Neural progenitor cell (in vitro differentiated cells): ENCODE measurements at places on chromosomes 1 and 21.
A peak's percentile ranks its signal among the peaks of the same experiment; 100 is the strongest.

DNA sequence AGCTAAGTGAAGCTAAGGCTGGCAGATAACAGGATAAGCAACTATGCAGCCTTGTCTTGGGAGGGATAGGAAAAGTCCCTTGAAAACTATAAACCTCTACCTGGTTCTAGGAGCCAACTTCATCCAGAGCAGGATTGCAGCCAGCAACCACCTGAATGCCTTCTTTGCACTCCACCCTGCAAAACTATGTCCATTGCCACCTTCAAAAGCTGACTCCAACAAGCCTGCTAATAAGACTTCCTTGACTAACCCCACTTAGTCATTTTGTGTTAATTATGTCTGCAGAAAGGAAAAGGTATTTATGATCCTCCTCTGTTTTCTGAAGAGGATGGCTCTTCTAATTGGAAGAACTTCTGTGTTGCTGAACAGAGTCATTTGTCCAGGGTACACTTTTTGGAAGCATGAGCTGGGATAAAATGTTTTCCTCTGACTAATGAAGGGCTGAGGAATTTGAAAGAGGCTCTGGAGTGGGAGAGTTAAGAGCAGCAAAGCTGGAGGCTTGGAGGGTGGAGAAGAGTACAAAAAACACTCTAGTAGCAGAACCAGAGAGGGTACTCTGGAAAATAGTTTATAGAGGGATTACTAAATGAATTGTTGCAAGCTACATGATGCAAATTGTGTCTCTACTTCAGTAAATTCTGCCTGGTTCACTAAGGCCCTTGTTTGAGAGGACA lies 9.6 kb upstream of the RIMKLA start:
- DNase-seq, result no peak

- peak; percentile 77 for DNase-seq
Observed at GRCh38 chr1:23810818-23811540, 10.4 kb upstream of the GALE start.

- no peak for DNase-seq
Observed at GRCh38 chr1:178627037-178627436, 98.0 kb upstream of the RALGPS2 start.

DNA sequence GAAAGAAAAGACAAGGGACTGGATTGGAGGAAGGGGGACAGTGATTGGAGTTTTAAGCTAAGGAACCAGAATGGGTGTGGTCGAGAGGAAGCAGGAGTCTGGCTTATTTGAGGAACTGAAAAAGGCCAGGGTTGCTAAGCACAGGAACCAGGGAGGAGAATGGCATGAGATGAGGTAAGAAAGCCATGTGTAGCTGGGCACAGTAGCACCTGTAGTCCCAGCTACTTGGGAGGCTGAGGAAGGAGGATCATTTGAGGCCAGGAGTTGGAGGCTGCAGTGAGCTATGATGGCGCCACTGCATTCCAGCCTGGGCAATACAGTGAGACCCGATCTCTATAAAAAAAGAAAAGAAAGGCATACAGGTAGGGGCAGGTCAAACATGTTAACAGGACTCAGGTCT lies 8.1 kb upstream of the KHDRBS1 start:
- no peak for DNase-seq

DNA sequence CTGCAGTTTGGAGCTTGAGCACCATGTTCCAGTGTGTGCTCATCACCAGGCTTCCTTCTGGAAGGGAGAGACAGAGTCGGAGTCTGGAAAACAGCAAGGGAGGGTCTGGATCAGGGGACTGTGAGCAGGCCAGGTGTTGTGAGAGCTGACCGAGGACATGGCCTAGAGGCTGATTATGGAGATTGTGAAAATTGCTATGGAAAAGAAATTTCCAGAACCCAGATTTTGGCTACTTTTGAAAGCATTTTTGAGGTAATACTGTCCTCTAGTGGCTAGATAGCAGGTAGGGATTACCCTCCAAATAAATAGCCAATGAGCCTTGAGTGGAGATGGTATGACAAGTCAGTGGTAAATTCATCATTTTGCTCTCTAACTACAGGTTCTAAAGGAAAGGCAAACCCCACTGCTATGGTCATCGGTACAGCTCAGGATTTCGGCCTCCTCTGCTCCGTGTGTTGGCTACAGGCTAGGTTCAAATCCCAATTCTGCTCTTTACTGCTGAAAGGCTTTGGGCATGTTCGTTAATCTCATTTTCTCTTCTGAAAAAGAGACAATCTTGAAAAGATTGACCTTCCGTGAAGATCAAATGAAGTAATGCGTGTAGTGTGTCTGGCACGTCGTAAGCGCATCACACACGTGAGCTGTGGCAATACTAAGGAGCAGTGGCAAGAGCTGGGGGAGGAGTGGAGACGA lies 1.0 kb upstream of the HAO2 start:
- peak; percentile 50 for DNase-seq

DNA sequence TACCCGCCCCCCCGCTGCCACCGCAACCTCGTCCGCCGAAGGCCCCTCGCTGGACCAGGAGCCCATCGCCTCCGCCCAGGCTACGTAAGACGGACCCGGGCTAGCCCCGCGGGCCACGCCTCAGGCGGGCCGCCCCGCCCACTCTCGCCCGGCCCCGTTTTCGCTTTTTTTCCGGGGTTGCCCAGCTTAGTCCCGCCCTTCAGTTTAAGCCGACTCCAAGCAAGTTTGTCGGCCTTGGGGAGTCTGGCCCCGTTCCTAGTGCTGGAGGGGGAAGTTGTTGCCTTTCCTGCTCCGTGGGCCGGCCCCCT lies 3.0 kb downstream of the RUSC1 start:
- peak; percentile 94 for DNase-seq

GRCh38 chr1:240254006-240254405 lies 162.3 kb downstream of the FMN2 start:
- DNase-seq, result no peak

DNA sequence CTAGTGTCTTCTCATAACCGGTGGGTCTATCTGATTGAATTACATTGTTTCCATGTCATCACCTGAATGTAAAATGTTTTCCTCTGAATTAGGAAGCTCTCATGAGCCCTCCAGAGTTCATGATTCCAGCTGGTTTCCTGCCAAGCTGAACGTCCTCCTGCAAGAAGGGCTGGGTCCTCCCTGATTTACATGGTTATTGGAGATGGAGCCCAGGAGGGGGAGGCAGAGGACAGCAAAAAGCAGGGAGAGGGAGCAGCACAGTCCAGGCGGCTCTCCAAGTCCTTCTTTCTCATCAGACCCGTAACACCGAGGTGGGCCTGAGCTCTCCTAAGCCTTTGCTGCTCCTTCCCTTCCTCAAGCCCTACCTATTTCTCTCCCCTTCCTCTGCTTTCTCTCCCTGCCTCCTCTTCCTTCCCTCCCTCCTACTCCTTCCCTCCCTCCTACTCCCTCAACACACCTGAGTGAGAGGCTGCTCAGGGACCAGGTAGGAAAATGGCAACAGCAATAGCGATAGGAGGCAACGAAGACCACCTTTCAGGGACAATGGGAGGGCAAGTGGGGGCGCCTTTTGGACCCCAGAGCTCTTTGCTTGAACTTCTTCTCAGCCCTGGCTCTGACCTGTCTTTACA lies 265.9 kb downstream of the PRDM2 start:
- DNase-seq, result peak; percentile 82

DNA sequence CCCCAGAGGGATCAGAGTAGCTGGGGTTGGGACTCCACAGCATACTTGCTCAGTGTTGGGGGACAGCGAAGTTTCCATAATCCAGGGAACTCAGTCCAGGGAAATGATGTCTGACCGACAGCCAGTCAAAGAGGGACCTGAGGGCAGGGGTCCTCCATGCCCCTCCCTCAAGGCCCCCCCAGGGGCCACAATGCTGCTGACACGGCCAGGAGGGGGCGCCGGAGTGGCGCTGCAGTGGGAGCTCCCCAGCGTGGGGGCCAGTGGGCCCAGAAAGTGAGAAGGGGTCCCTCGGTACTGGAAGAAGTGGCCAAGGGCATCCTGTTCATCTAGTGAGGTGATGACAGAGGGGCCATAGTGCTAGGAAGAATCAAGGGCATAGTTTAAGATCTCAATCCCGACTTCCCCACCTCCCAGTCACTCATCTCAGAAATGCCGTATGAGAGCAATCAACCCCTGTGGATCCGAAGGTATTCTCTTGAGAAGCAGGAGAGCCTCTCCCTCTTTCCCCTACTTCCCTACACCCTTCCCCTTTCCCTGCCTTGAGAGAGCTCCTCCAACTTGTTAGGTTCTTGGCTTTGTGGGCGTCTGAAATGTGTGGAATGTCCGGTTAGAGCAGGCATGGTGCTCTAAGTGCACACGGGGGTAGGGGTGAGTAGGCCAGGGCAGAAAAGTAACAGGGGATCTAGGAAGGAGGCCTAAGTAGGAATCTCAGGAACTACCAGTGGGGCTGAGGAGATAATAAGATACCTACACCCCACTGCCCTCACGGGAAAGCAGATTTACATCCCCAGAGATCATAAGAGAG lies 4.1 kb downstream of the NUDT17 start:
- DNase-seq, result peak; percentile 20

DNA sequence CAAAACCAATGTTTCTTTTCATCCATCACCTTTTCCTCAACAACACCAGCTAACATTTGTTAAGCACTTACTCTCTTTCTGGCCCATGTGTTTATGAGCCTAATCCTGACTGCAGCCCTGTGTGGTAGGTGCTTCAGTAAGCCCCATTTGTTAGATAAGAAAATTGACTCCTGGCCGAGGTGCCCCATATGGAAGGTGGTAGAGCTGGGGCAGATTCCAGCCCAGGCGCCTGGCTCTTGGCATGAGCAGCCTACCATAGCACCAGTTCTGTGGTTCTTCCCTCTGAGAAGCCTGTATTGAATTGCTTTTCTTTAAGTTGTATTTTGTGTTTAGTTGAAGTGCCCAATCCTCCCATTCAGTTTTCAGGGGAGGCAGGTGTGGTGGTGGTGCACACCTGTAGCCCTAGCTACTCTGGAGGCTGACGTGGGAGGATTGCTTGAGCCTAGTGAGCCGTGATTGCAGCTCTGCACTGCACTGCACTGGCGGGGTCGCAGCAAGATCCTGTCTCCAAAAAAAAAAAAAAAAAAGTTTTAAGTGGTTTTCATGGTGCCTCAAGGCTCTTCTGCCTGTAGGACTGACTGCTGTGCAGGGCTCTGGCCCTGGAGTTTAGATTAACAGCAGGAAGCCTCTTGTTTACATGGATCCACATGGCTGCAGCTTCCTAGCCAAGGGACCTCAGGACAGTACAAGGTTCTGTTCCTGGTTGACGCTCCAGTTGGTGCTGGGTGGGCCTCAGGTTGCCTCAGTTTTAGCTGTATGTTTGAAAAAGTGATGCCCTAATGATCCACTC lies 125.9 kb downstream of the MRPS6 start:
- no peak for DNase-seq

DNA sequence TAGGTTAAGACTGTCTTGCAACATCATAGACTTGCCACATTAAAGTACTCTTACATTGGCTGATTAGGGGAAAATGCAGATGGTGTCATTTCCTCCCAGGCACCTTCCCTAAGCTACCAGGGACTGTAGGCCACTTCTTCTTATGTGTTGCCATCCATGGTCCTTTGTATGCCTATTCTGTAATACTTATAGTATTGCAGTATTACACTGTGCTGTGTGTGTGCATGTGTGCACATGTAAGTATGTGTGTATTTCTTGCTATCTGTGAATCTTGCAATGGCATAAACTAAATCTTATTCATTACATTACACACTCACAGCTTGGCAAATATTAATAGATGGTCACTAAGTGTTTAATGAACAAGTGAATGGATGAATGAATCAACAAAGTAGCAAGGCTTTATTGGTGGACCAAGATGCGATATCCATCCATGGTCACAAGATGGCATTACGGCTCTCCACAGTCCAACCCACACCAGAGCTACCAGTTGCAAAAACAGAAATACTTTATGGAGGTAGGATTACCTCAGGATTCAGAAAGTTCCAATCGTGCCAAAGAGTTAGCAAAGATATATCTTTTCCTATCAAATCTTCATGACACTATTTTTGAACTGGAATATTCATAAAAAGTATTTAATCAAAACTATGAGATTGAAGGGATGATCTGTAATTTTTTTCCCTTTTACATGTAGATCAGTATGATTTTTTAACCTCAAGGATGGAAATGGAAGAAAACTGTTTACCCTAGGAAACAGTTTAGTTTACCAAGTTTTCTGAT lies 160.2 kb downstream of the DENND1B start:
- DNase-seq, result peak; percentile 61

DNA sequence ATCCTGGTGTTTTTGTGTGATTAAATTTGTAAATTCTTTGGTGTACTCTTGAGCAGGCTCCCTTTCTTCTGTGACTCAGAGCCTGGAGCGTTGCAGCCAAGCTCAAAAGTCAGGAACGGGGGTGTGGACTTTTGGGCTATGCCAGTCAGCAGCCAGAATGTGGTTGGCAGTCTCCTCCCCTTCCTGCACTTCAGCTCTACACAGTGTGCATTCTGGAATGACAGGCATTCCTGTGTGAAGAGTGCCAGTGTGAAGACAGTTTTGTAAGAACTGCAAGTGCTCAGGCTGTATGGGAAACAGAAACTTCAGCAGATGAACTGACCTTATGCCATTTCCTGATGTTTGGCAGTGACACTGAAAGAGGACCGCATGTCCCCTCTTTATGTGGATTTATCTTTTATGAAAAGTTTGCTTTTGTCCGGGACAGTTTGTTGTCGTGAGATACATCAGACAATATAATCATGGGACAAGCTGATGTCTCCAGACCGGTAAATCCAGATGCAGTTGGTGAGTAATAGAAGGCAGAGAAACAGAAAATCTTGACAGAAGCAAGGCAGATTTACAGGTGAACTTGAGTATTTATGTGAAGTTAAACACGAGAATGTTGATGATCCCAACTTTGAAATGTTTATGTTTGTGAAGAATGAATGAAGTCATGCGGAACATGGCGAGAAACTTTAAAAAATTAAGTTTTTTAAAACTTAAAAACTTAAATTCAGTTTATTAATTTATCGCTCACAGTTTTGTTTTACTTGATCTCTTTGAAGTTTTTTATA lies 67.7 kb upstream of the RCC1 start:
- DNase-seq, result peak; percentile 58

DNA sequence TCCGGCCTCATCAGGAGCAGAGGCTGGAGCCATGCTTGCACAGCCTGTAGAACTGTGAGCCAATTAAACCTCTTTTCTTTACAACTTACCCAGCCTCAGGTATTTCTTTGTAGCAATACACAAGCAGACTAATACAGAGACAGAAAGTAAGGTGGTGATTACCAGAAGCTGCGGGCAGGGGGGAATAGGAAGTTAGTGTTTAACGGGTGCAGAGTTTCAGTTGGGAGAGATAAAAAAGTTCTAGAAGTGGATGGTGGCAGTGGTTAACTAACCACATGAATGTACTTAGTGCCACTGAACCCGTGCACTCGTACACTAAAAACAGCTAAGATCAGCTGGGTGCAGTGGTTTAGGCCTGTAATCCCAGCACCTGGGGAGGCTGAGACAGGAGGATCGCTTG lies 80.4 kb upstream of the TARDBP start:
- DNase-seq, result no peak

GRCh38 chr1:70382682-70383081 lies 28.2 kb upstream of the ANKRD13C start:
- no peak for DNase-seq

- no peak for DNase-seq
Observed at GRCh38 chr21:29279558-29279957, 19.2 kb upstream of the BACH1 start.

DNA sequence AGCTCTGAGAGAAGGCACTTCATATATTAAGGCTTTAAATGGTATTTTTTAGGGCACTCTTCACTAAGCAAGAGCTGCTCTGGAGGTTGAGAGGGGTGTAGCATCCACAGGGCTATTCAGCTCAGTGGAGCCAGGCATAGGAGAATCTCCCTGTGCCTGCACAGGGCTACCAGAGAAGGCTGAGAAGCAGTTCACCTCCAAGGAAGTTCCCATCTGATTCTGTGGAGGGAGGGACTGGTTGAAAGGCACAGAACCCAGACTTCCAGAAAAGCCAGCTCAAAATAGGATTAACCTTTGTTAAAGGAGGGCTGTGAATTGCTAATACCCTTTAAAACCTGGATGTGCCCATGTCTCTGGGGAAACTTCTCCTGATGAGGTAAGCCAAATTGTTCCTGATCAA lies 304.5 kb downstream of the TTLL7 start:
- peak; percentile 61 for DNase-seq
